ENCODE measurements at places on chromosomes 4 and X.
A peak's percentile ranks its signal among the peaks of the same experiment; 100 is the strongest.

GRCh38 chr4:15158406-15159091 is 156.3 kb downstream of the CPEB2 start:
- no peak for DNase-seq

- no peak for DNase-seq
These were observed 41.2 kb upstream of the ZC4H2 start for GRCh38 chrX:65017451-65017850.

- DNase-seq, result no peak
These were observed 211.5 kb downstream of the PDGFRA start for GRCh38 chr4:54440394-54441136.

DNA sequence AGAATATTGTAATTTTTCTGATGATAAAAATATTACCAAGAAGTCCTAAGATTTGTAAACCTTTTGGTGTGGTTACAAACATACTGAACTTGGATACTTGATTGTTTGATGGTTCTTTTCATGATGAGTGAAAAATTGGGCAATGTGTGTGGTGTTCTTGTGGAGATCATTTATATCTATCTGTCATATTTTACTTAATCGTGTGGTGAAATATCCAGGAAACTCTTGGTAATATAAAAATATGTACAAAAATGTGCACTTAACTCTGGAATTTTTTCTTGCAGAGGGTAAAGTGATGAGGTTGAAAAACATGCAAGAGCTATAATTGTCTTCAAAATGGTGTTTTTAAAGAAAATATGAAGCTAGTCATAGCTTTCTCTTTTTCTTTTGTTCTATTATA is 2.8 kb downstream of the DCUN1D4 start:
- DNase-seq, result no peak

DNA sequence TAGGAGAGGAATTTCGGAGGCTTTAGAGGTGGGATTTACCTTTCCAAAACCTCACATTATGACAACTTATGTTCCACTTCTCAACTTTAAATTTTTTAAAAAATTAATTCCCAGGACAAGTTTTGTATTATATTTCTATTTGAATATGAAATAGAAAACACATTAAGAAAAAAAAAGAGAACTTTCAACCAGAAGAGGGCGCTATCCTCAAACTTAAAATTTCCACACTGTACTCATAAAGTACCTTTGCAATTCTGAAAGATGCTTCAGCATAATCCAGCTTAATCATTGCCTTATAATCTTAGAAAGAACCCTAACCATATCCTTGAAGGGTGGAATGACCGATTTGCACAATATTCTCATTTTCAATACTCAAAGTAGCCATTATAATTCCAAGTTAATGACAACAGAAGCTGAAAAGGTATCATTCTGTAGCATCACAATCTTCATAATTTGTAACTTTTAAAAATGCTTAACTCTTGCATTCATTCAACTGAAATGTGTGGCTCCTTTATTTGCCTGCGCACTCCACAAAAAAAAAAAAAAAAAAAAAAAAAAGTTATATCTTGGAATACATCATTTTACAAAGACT is 158.0 kb downstream of the KCNIP4 start:
- peak; percentile 34 for DNase-seq

- no peak for DNase-seq
These were observed 35.3 kb upstream of the GPM6B start for GRCh38 chrX:13852001-13852695.

Data from NCI-H460 (cell line).